ENCODE measurements at places on chromosomes 1 and 21.
A peak's percentile ranks its signal among the peaks of the same experiment; 100 is the strongest.

GRCh38 chr1:245585252-245585959 is 430.6 kb downstream of the KIF26B start:
- no peak for DNase-seq

- DNase-seq, result no peak
These were observed 11.3 kb upstream of the EPHA8 start for GRCh38 chr1:22552021-22552420.

DNA sequence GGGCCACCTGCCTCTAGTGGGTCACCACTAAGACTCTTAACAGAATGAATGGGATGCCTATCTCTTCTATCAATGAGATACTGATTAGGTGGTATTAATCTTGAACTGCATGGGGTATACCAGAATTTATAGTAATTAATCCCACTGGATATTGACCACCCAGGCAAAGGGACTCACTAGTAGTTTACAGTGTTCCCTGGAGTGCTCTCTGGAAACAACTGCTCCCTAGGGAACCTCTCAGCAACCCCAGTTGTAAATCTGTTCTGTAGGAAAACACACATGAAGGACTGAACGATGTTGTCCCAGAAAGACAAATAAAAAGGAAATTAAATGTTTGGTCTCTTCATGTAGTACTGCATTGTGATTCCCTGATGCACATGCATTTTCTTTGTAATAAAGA is 430.5 kb downstream of the HLX start:
- DNase-seq, result no peak

GRCh38 chr1:84301785-84302385 is 377 bp downstream of the SAMD13 start:
- no peak for DNase-seq

- no peak for DNase-seq
These were observed 139.6 kb downstream of the NAV1 start for GRCh38 chr1:201678264-201679101.

DNA sequence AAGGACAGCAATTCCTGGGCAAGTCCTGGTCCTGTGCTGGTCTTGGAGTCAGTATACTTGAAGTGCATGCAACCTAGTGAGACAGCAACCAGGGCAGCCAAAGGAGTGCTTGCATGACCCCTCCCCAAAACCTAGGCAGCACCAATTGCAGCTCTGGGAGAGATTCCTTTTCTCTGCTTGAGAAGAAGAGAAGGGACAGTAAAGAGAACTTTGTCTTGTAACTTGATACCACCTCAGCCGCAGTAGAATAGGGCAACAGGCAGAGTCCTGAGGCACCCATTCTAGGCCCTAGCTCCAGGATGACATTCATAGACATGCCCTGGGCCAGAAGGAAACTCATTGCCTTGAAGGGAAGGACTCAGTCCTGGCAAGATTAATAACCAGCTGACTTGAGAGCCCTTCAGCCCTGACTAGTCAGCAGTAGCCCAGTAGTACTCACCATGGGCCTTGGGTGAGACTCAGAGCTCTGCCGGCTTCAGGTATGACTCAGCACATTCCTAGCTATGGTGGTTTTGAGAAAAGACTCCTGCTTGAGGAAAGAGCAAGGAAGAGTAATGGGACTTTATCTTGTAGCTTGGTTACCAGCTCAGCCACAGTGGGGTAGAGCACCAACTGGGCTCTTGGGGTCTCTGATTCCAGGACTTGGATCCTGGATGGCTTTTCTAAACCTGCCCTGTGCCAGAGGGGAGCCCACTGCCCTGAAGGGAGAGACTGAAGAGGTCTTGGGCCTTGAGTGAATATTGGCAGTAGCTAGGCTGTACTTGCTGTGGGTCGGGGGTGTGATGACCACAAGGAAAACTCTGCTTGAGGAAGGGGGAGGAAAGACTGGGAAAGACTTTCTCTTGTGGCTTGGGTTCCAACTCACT is 51.7 kb upstream of the ACADM start:
- DNase-seq, result no peak

DNA sequence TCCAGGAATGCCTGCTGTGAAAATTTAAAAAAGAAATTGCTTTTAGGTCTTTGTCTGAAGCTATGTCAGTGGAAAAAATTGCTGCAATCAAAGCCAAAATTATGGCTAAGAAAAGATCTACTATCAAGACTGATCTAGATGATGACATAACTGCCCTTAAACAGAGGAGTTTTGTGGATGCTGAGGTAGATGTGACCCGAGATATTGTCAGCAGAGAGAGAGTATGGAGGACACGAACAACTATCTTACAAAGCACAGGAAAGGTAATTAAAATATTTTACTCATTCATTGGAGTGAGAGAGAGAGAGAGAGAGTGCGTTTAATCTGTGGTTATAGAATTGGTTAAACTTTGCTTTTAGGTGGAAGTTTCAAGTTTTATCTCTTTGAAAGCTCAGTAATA is 20.0 kb downstream of the CDC73 start:
- no peak for DNase-seq

DNA sequence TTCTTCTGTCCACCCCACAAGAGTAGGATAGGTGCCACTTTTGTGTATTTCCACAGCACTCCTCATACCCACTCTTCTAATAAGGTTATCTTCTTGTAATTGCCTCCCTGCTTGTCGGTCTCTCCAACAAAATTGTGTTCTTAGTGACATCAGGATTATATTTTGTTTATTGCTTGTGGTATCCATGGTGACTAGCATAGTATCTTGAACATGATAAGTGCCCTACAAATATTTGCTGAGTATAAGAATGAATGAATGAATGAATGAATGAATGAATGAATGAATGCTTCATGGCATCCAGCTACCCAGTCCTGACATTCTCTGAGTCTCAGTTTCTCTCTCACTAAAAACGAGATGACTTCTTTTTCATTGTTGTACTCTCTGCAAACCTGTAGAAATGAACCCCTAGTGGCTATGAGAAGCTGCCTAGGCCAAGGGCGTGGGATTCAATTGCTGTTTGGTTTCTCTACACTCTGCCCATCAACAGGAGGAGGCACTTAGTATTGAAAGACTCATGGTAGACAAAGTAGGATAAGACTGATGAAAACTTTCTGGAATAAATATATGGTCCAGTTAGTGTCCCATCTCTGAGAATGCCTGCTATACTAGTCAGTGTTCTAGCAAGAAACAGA is 121.0 kb downstream of the TMEM53 start:
- no peak for DNase-seq

- DNase-seq, result no peak
These were observed 496.3 kb downstream of the KIF26B start for GRCh38 chr1:245651093-245651492.

- DNase-seq, result no peak
These were observed 347.1 kb downstream of the AJAP1 start for GRCh38 chr1:5001466-5001865.

DNA sequence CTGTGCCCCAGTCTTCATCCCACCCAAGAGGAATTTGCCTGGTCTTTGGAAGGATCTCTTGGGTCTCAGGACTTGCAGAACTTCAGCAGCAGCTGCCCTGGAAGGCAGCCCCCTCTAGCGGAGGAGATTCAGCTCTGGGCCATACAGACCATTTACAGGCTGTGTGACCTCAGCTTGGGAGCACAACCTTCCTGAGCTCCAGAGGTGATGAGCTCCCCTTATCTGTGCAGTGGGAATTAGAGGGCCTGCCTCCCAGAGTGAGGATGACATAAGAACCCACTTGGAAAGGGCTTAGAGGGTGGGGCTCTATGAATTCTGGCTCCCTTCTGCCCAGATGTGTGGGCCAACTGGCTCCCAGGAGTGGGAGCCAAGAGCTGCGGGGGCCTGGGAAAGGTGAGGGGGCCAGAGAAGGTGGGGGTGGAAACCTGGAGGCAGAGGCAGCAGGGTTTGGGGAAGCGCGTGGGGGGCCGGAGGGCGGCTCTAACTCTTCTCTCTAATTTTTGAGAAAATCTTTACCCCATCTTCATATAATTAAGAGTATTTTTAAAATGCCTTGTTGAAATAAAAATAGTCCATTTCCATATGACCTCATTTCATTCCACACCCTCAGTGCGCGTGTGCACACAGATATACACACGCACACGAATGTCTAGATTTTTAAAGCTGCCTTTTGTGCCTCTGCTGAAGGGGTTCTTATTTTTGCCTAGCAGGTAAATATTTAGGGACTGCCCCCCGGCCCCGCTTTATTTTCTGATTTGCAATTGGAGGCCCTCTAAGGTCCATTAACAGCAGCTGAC is 21.5 kb downstream of the EPHB2 start:
- DNase-seq, result no peak

GRCh38 chr1:29883986-29884385 is 647.7 kb downstream of the PTPRU start:
- no peak for DNase-seq

DNA sequence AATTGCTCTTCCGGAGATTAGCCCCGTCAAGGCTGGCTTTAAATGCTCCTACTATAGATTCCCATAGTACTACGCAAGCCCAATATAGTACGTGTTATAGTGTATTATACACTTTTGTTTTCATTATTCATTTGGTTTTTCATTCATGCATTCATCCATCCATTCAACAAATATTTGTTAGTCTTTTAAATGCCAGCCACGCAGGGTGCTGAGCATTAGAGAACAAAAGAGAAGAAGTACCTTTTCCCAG is 513 bp upstream of the RAB3GAP2 start:
- no peak for DNase-seq

DNA sequence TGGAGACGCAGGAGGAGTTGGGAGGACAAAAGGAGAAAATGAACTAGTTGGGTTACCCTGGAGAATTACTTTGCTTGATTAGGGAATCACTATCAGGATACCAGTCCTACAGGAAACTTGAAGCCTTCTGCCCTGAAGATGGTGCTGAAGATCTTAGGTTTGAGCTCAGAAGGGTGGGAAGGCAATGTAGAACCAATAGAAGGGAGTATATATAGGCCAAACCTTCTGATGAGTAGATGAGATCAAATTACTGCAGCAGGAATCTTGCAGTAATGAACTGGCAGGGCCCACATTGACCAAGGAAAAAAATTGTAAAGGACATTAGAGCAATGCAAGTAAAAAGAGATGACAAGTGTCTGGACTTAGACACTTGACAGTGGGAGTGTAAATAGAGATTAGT is 116.3 kb upstream of the CACYBP start:
- DNase-seq, result no peak

GRCh38 chr1:20079661-20080305 is 9.8 kb downstream of the PLA2G5 start:
- no peak for DNase-seq

DNA sequence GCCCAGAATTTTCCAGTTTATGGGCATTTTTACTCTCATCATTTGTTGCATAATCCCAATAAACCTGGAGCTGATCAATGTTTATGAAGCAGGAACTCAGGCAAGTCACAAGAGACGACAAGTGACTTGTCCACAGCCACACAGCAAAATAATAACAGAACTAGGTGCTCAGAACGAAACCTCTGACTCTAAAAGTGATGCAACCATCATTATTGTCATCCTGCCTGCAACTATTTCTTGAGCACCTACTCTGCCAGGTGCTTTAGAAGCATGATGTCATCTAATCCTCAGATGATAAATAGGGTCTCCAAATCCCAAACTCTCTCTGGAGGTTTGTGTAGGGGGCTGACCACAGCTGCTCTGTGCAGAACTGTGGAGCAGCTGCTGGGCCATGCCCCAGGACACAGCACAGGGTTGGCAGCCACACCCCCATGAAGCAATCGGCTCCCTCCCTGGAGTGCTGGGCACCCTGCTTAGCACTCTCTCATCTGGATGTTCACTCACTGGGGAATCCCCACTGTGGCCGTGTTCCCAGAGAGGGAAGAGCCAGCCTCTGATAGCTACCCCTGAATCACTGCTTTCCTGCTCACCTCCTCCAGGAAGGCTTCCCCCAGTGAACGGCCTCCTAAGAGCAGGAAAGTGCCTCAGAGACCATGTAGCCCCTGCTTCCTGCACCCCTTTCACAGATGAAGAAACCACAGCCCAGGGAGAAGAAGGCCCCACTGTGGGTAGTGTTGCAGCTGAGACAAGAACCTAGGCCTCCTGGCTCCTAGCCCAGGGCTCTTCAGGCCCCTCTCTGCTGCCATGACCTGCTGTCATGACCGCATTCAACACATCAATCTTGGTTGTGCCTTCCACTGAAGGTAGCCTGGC is 2.1 kb downstream of the TTC22 start:
- peak; percentile 6 for DNase-seq

DNA sequence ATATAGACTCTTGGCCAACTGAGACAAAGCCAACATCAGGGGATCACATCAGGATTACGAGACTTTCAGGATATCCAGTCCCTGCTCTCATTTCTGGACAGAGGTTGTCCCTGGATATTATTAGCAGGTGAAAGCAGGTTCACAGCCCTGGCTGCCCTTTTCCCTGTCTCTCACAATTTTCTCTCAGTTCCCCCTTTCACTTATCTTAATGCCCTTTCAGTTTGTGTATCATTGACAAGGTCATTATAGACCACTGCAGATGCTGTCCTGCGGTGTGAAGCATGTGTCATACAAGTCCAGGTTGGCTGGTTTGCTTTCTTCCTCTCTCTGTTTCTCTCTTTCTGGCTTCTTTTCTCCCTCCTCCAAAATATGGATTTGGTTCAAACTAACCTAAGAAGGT is 2.1 kb upstream of the KLHDC9 start:
- no peak for DNase-seq

GRCh38 chr1:17060306-17060749 is 6.5 kb upstream of the SDHB start:
- no peak for DNase-seq

- no peak for DNase-seq
These were observed 957.0 kb downstream of the AMY1C start for GRCh38 chr1:104706631-104707147.

DNA sequence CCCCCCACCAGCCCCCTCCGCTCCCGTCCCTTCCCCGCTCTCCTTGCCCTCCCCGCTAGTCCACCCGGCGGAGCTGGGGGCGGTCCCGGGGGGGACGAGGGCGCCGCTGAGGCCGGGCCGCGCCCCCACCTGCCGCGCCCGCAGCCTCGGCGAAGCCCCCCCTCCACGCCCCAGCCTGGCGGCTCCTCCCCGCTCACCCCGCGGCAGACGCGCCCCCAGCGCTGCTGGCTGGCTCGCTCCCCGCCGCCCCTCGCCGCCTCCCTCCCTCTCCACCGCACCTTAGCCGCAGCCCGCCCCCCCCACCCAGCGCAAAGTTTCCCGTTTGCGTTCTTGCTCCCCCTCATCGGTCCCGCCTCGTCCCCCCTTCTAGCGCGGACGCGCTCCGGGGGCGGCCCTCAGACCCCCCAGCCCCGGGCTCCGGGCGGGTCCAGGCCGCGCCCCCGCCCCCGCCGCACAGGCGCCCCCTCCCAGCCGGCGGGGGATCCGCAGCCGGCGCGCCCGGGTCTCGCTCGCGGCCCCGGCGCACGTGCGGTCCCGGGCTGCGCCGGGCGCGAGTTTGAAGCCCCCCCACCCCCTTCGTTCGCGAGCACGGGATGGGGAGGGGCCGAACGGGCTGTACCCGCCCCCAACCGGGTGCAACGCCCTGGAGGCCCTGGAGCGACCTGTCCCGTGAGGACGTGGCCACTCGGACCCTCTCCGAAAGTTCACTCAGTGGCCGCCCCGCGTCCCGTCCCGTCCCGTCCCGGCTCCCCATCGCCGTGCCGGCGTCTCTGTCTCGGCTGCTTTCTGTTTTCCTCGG is 623 bp downstream of the PTPRF start:
- DNase-seq, result no peak

Measured in activated T-helper 1 cell treated with anti-CD3 and anti-CD28 coated beads, Interleukin-2, amount 50 U/mL, for 16 hours (primary cell).